ENCODE measurements at places on chromosomes 3 and 15. TPM values are rescaled to one million over a fixed set of nuclear protein-coding genes. Genes with fewer than 3 reads are reported as not detected.

DNA sequence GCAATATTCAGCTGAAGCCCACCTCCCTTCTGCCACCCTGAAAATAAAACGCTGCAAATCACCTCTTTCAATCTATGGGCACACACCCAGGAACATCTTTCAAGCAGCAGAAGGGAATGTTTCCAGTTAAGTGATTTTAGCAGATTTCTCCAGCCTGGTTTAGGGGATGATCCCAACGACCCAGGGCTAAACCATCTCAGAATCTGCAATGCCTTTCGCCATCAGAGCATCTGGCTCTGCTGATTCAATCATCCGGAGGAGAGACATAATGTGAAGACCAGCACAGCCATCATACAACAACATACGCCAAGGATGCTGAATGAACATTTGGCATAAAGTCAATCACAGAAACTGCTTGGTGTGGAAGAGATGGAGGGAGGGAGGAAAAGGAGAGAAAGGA lies 15.5 kb upstream of the LRRN1 start:
- no peak for DNase-seq

GRCh38 chr15:31483986-31484951 lies 157.6 kb downstream of the KLF13 start:
- DNase-seq = no peak

GRCh38 chr15:66700412-66700801 lies 1.6 kb upstream of the SMAD6 start:
- DNase-seq = no peak

GRCh38 chr15:58520936-58521292 lies 89.1 kb downstream of the LIPC start:
- no peak for DNase-seq

DNA sequence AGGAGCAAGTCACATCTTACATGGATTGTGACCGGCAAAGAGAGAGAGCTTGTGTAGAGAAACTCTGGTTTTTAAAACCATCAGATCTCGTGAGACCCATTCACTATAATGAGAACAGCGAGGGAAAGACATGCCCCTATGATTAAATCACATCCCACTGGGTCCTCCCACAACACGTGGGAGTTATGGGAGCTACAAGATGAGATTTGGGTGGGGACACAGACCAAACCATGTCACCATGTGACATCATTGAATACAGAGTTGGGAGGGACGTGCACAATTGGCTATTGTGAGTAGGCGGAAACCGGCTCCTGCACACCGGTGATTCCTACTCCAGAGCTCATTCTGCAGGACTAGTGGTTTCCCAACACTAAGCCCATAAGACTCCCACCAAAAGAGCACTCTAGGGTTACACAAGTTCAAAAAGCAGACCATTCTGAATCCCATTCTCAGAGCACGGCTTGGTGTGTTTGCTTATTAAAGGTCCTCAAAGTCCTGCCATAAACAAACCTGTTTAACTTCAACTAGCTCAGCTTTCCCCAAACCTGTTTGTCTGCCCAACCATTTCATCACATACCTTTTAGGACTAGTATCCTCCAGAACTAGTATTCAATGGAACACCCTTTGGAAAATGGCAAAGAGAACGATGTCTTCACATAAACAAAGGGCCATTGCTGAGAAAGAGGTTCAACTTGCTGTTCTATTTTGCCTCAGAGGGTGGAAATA lies 167.6 kb downstream of the TLE3 start:
- no peak for DNase-seq

DNA sequence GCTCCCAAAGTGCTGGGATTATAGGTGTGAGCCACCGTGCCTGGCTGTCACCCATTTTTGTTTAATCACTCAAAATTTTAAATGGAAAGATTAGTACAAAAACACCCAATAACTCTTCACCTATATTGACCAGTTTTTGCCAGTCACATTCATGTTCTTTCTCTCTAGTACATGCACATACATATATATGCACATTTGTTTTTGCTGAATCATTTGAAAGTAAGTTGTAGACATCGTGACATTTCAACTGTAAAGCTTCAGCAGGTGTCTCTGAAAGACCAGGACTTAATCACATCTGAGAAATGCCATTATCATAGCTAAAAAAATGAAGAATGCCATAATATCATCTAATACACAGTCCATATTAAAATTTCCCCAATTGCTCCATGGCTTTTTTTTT lies 6.5 kb upstream of the SEMA4B start:
- DNase-seq = no peak

AGBL1 gene
- total RNA-seq = 0.07 TPM

- no peak for DNase-seq
Observed at GRCh38 chr15:60933900-60934885, 294.9 kb downstream of the RORA start.

RLBP1 gene
- total RNA-seq = not detected

DNA sequence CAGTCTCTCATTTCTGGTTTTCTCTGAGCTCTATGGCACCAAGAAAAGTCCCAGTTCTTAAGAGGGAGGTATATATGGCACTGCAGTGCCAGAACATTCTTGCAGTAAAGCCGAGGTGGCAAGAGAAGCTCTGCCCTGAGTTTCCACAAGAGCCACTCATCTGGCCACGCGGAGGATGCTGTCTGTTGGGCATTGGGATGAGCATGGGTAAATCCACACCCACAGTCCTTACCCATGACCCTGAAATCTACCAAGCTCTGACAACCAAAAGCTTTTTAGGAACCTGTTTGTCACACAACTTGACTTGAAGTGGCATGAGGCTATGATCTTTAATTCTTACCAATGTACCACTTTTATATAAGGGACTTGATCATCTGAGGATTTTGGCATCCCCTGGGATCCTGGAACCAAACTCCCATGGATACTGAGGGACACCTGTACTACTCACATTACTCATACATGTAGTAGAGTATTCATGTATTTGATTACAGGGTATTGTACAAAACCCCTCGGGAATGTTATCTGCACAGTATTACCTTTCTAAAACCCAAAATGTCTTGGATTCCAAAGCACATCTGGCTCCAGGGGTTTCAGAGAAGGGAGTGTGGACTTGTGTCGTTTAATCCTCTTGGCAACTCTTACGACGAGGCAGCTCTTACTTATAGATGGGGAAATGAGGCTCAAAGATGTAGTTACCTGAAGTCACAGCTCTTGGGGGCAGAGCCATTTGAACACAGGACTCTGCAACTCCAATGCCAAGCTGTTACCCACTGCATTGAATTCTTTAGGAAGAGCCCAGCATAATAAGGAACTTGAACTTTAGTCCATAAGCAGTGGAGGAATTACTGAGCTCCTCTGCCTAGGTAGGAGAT lies 8.8 kb downstream of the RPL32 start:
- DNase-seq = no peak

DNA sequence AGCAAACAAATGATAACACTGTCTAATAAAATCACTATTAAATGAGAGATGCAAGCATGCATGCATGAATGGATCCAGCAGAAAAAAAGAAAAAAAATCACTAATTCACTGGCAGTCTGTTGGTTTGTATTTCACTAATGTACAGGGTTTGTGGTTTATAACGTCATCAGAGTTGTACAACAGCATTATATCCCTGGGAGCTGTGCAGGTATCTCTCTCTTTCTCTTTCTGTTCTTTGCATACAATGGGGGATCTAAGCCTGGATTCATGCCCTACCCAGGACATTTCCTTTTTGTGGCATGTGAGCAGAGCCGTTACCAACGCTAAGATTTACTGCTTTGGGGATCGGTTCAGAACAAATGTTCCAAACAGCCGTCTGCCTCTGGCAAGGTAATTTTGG lies 229.5 kb downstream of the SOX2 start:
- no peak for DNase-seq

DNA sequence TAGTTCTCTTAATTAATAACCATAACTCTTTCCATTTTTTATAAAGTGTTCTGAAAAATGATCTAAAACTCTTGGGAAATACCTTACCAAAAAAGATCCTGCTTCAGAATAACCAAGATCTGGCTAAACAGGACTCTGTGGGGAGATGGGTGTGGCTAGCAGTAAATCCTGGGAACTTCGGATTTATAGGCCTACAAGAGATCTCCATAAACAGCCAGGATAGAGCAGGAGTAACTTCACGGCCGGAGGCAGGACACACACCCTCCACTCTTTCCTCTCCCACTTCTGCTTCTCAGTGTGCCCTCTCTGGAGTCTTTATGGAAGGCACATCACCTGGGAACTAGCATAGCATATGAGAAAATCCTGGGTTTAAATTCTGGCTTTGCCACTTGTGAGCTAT lies 309.4 kb upstream of the SOX2 start:
- no peak for DNase-seq

DNA sequence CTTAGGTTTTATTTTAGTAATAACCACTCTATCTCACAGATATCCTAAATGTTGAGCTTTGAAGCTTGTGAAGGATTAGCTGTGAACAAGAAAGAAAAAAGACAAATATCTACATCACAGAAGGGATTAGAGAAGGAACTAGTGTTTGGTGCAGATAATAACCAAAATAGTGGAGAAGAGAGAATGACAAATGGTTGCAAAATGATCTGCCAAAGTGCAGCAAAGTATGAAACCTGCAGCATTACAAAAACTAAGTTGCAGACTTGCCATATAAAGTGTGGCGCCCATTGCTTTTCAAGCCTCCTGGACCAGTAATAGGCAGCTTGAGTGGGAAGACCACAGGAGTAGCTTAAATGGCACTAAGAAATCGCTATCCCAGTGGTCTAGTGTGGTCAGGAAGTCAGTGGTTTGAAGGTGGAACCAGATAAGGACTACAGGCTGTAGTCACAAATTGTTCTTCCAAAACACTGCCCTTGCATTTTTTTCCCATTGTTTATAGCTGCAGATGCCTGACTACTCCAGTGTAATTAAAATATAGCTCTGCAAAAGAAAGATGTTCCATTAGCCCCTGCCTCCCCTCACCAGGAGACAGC lies 20.7 kb downstream of the TPM1 start:
- DNase-seq = no peak

TMEM108 gene
- 4.8 TPM for total RNA-seq

ACSBG1 gene
- 0.71 TPM for total RNA-seq

CYP8B1 gene
- total RNA-seq = not detected

GRCh38 chr3:48429960-48430707 lies at the start of gene PLXNB1:
PLXNB1 (minus strand) TSS chr3:48430086; CDS start chr3:48424611, 5,475 bp downstream.
- no peak for DNase-seq

DNA sequence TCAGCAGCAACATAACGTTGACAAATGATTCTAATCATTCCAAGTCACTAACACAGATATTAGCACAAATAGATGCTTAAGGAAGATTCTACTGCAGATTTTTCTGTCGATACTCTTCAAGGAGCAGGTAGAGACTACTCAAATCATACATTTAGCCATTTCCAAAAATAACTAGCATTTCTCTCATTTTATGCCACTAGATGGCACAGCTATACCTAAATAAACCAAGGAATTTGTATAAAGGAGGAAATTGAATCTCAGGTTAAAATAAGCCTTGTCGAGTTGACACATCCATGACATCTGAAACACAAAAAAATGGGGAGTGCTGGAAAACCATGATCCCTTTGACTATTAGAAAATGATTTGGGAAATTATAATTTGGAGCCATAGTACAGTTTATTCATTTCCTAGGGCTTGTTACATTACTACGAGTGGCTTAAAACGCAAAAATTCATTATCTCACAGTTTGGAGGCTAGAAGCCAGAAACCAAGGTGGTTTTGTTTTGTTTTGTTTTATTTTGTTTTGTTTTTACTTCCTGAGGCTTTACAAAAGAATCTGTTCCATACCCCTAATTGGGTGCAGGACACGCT lies 59.5 kb upstream of the STRIT1 start:
- no peak for DNase-seq

DNA sequence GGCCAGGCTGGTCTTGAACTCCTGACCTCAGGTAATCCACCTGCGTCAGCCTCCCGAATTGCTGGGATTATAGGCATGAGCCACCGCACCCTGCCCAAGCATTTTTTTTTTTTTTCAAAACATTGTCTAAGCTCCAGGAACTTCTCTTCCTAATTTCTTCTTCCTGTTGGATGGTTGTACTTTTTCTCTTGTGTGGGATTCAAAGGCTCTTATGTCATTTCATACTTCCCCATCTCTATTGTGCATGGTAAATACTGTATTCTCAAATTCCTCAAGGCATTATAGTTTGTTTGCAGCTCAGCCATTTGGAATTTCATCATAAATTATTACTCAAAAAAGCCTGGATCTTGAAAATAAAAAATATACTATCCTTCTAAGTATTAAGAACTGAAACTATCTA lies 199.1 kb upstream of the GADL1 start:
- no peak for DNase-seq

DNA sequence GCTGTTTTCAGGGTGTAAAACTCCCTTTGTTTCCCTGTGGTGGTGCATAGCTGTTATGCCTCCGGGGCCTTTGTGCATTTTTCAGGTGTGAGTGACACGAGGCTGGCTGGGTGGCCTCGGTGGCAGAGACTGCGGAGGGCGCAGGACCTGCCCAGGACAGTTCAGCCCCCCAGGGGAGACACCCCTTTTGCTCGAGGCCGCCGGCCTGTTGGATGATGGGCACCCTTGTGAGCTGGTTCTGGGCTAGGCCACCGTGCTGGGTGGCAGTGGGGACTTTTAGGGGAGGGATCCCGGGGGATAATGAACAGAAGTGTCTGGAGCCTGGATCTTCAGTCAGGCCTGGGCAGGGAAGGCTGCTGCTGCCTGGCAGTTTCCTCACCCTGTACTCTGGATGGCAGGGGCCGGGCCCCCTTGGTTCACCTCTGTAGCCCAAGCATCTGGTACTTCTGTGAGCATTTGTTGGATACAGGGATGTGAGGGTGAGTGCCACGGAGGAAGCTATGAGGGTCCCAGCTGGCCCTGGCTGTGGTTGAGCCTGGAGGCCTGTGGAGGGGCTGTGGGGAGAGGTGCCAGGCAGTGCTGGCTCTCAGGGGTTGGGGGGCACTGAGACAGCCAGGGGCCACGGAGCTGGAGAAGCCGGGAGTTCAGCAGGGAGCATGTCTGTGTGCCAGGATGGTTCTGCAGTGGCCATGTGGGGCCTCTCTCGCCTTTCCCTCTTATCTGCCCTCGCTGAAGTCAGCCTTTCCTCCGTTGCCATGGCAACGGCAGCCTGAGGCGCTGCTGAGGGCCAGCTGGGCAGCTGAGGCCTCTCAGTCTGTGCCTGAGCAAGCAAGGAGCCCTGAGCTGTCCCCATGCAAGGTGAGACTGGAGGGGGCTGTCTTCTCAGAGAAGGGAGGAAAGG lies 49.0 kb downstream of the KY start:
- DNase-seq = peak; percentile 83

POPDC2 gene
- 1.4 TPM for total RNA-seq

GRCh38 chr3:119660474-119661440 lies at the start of gene POPDC2:
POPDC2 (minus strand) TSS chr3:119660589; CDS start chr3:119660423, 166 bp downstream.
- DNase-seq = no peak

DNA sequence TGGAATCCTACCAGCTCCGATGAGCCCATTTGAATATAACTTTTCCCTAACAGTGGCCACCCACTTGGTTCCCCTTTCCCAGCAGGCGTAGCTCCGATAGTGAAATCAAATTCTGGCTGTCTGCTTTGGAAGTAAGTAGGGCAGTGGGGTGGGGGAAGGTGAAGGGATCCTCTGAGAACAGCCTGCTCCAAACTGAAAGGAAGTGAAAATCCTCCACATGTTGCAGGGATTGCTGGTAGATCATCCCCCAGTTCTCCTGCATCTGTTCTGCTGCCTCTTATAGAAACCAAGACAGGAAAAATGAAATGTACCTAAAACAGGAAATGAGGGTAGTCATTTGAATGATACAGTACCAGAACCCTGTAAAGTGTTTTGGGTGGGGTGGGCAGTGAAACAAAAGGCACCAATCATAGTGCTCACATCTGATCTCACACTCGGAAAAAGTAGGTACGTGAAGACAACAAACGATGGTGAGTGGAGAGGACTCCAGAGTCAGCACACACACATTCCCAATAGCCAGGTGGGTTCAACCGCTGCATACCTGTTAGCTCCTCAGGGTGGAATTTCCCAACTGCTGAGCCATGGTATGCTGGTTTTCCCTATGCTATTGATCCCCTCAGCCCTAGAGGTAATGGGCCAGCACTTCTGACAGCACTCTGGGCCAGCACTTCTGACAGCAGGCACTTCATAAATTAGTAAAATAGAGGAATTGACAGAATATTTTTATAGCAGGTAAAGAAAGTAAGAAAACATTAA lies 304.9 kb upstream of the ADAMTS9 start:
- DNase-seq = no peak

Data from type B pancreatic cell (in vitro differentiated cells).